ENCODE measurements at places on chromosomes 7 and 10.
A peak's percentile ranks its signal among the peaks of the same experiment; 100 is the strongest.

DNA sequence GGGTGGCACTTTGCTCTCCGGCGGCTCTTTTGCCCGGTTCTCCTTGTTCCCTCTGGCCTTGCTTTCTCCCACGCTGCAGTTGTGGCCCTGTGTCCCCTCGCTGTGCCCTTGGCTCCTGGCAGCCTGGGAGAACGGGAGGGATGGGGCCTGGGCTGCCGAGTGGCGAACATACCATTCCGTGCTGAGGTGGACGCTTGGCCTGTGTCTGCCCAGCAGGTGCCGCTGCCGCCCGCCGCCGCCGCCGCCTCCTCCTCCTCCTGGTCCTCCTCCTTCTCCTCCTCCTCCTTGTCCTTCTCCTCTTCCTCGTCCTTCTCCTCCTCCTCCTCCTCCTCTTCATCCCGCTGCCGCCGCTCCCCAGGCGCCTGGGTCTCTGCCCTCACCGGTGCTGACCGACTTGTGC is 36.0 kb downstream of the AGAP3 start:
- DNase-seq = no peak

- DNase-seq = peak; percentile 47
Measured at GRCh38 chr7:55573234-55573900, 1.1 kb upstream of the VOPP1 start.

- DNase-seq = no peak
Measured at GRCh38 chr7:10192074-10192473, 781.6 kb upstream of the PHF14 start.

DNA sequence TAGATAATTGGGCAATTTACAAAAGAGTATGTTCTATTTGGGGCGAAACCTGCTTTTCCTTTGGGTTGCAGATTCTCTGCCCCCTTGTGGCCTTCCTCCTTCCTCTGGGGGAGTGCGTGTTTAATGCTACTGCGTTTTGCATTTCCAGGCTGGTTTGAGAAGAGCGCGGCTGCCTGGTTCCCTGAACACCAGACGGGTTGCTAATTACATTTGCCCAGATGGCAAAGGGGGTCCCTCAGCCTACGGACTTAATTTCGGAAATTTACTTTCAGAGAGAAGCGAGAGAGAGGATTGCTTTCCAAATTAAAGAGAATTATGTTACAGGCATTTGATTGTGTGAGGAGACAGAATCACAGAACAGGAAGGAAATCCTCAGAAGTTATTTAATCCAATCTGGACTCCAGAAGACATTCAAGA is 91.9 kb upstream of the JAZF1 start:
- DNase-seq = no peak

DNA sequence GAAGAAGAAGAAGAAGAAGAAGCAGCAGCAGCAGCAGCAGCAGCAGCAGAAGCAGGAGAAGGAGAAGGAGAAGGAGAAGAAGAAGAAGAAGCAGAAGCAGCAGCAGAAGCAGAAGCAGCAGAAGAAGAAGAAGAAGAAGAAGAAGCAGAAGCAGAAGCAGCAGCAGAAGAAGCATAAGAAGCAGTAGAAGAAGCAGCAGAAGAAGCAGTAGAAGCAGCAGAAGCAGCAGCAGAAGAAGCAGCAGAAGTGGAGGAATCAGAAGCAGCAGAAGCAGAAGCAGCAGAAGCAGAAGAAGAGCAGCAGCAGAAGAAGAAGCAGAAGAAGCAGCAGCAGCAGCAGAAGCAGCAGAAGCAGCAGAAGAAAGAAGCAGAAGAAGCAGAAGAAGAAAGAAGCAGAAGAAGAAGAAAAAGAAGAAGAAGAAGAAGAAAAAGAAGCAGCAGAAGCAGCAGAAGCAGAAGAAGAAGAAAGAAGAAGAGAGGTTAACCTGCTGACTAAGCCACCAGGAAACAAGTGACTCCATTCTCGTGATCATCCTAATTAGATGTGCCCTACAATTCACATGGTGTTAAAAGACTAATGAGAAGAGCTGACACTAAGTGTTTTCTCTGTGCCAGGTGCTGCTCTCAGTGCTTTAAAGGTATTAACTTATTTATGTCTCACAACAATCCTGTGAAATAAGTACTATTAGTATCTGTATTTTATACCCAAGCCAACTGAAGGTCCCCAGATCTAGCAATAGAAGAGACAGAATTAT is 11.6 kb downstream of the CDNF start:
- no peak for DNase-seq

GRCh38 chr7:158950914-158951635 is 94.7 kb downstream of the DYNC2I1 start:
- DNase-seq = no peak

DNA sequence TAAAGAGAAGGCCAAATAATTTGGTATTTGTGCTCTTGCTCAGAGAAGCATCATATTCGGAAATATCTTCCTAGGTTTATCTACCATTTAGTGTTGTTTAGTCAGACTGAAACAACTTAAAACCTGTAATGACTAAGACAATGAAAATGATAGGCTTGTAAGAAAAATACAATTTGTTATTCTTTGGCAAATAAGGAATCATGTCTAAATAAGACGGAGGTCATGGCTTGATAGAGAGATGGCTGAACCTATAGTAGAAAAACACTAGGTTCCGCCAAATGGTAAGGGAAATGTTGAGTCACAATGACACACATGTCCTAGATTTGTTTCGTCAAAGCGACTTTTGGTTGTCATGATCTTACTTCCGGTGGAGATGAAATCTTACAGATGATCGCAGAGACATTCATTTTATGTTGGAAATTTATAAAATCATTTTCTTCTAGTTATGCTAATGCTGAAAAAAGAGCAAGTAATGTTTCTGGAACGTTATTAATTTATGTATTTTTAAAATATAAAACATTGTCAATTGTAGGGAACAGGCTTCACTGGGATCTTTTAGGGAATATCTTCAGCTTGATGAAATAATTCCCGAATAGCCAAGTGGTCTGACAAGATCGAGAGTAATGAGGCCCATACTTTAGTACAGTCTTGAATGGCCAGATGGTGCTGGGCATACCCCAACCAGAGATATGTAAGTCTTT is 1.0 kb downstream of the SRGN start:
- DNase-seq = no peak

GRCh38 chr7:11753433-11753832 is 78.6 kb downstream of the THSD7A start:
- DNase-seq = no peak

- DNase-seq = no peak
Measured at GRCh38 chr7:81394029-81394428, 375.8 kb downstream of the HGF start.

DNA sequence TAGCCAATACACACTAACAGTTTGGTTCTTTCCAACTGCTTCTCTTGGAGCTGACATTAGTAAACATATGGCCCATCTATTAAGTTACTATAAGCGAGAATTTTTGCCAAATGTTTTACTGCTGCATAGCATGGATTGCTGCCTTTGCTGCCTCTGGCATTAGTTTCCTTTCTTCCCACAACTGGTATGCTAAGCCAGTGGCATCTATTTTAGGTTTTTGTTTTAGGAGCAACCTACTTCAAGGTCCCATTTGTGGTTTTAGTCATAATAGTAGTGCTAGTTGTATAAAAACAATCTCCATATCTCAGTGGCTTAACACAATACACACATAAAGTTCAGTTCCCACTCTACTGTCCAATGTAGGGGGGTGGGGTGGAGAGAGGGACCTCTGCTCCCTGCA is 25.9 kb upstream of the PANK1 start:
- DNase-seq = no peak

DNA sequence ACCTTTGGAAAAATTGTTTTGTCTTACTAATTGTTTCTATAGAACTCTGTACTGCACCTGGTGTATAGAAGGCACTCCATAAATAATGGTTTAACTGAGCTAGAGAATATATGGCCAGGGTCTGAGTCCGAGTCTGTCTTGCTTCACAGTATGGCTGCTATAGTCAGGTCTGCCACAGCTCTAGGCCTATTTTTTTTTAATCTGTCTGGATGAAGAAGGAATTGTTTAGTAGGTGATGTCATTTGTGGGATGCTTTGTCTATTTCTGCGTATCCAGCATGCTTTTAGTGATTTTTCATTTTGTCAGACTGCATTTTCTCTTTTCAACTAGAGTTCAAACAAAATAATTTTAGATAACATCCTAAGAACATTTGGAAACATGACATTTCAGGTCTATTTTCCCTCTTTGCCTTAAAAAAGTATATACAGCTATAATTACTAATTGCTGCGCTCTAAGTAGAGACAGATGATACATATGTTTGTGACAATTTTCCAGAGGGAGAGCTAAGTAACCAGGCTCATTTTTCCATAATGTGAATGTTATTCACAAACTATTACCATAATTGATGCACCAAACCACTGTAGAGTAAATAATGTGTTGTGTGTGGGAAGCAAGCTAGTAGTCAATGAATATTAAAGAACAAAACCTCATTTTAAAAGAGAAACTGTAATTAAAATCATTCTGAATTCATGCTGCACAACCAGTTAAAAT is 361.7 kb downstream of the AUTS2 start:
- DNase-seq = no peak

DNA sequence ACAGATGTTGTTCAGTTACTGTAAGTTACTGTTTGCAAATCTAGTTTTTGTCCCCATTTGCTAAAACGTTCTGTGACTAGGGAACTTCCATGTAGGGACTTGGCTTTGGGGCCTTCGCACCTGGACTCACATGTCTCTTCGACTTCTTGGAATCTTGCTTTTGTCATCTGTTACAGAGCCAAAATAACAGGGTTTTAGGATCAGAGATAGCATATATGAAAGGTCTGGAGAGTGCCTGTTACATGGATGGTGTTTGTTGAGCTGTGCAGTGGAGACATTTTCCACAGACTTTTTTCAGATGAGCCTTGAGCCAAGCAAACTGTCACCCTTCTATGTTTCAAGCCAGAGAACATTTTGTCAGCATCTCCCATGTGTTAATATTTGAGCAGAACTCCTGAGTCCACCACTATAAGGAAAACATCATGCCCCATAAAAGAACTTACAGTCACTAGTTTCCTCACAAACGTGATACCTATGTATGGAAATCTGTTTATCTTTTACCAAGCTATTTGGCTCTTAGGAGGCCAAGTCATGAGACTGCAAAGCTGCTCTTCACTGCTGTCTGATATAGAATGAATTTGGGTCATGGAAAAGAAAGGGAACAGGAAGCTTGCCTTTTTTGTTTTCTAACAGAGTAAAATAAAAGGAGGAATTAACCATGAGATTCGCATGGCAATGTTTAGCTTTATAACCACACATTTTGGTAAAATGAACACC is 818.6 kb upstream of the IGFBP3 start:
- DNase-seq = no peak

- no peak for DNase-seq
Measured at GRCh38 chr7:18399436-18400235, 95.9 kb upstream of the HDAC9 start.
